Nephron progenitor cell (in vitro differentiated cells): ENCODE measurements at places on chromosomes 1 and 21.

GRCh38 chr1:199546323-199546722 lies 481.2 kb upstream of the NR5A2 start:
- DNase-seq = no peak

DNA sequence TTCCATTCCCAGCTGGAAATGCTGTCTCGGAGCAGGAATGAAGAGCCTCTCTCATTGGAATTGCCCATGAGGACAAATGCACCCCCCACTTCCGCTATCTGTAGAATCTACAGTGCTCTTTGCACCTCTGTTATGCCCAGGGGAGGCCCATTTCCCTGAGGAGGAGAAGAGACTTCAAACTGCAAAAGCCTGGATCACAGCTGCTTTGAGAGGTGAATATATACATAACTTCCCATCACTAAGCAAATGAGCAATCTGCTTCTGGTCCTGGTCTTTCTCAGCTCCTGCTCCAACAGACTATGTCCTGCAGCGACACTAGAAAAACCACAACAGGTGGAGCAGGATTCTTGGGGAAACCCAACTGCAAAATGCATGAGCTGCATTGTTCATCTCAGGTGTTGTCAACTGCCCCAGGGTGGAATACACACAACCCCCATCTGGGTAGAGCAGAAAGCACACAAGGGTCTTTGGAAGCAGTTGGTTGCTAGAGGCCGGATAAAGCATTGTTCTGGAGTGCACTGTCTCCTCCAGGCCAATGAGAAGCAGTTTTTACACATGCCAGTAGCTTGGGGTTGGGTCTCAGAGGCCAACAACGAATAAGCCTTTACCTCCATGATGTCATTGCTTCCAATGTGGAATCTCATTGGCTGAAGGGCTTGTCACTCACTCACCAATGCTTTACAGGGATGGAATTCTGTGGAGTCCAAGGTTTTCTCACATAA lies 67.7 kb upstream of the RAB4A start:
- DNase-seq = peak; percentile 59

DNA sequence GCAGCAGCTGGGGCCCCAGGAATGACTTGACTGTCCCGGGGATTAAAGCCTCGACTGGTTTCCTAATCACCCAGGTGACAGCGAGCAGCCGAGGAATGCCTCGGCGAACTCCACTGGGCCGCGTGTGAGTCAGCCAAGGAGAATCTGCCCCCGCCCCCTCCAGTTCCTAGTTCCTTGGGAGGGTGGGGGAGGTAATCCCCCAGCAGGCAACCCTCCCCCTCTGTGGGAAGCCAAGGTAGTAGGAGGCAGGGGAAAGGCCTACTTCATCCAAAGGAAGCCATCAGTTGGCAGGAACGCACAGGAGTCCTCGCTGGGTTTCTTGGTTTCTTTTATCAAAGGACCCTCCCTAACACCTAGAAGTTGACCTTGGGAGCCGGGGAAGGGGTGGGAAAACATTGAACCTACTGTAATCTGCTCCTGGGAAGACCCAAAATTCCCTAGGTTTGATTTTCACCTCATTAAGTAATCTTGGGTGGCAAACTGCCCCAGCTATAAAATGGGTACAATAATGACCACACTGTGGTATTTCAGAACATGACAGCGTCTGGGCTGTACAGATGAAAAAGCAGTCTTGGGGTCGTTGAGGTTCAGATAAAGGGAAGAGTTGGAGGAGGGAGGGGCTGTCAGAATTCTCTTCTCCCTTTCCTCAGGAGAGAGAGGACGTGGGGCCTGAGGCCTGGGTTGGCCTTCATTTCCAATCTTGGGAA lies 1.4 kb downstream of the TENT5B start:
- peak; percentile 50 for DNase-seq

DNA sequence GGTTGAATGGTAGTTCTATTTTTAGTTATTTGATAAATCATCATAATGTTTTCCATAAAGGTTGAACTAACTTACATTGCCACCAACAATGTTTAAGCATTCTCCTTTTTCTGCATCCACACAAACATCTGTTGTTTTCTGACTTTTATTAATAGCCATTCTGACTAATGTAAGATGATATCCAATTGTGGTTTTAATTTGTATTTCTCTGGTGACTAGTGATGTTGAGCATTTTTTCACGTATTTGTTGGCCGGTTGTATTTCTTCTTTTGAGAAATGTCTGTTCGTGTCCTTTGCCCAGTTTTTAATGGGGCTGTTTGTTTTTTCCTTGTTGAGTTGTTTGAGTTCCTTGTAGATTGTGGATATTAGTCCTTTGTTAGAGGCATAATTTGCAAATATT lies 24.6 kb upstream of the SLC35F3 start:
- DNase-seq = no peak

GRCh38 chr1:159835862-159836525 lies 9.3 kb downstream of the SLAMF8 start:
- DNase-seq = no peak

DNA sequence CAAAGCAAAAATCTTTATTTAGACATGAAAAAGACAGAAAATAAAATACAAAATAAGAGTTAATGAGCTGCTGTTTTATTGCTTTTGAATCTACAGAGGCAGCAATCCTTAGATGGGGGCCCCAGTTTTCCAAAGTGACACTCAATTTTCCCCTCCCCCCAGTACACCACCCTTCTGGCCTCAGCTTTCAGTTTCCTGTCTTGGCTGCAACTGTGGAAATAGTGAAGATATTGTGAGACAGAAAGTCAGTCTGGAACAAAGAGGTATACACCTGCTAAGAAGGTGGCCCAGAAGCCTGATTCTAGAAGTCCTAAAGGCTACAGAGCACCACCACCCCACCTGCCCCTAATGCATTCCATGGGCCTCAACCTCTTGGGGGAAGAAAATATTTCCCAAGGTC lies 1.1 kb upstream of the MTMR11 start:
- DNase-seq = no peak

DNA sequence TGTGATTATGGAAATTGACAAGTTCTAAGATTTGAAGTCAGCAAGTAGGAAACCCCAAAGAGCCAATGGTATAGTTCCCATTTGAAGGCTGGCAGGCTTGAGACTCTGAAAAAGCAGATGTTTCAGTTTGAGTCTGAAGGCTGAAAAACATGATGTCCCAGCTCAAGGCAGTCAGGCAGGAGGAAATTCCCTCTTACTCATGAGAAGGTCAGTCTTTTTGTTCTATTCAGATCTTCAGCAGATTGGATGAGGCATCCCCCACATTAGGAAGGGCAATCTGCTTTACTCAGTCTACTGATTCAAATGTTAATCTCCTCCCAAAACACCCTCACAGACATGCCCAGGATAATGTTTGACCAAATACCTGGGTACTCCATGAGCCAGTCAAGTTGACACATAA lies 372.5 kb upstream of the ST6GALNAC5 start:
- DNase-seq = no peak

GRCh38 chr1:2239384-2239985 lies 11.4 kb downstream of the SKI start:
- DNase-seq = no peak

- DNase-seq = no peak
These were observed 7.4 kb downstream of the IRF2BP2 start for GRCh38 chr1:234602334-234603220.

DNA sequence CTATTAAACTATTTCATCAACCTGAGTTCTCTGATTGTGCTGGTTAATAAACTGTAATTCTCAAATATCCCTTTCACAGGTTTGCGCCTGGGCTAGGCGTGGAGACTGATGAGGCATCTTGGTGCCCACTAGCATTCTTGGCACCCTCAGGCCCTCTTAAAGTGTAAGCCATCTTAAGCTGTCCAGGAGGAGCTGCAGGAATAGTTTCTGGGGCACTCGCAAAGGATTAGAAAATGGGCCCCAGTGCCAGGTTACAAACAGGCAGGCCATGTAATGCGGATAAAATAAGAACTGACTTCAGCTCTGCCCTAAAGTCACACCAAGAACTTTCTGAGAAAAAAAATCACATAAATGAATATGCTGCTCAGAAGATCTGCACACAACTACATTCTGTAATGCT lies 1.1 kb downstream of the CASQ2 start:
- DNase-seq = no peak

GRCh38 chr1:95312181-95312580 lies 78.2 kb downstream of the RWDD3 start:
- DNase-seq = no peak

- no peak for DNase-seq
These were observed 31.2 kb upstream of the GPR153 start for GRCh38 chr1:6292102-6292501.

DNA sequence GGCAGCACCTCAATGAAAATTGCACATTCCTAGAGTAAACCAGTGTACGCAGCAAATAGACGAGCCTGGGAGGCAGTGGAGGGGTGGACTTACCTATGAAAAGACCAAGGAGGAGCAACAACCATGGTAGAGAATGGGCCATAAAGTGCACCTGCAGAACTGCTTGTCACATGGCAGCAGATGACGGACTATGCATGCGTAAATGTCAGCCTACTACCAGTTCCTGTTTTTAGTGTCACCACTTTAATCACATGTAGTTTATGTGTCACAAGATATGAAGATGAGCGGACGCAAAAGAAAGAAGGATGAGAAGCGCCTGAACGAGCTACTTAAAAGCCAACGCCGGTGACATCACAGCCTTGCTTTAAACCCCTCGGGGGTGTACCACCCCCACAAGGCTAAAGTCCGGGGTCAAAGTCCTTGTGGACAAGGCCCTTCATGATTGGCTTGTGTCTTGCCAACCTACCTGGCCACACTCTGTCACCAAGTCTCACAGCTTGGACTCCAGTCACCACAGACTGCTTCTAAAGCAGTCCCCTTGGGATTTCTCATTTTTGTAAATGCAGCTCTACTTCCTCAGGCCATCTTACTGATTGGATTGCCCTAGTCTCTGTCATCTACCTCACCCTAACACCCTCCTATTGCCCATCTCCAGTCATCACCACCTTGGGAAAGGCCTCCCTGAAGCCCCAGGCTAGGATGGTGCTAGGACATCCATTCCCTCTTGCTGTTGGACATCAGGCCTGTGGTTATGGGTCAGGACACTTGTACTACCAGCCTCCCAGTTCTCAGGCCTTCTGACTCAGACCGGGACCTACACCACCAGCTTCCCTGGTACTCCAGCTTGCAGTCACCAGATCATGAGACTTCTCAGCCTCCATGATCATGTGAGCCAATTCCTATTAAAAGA lies 6.0 kb upstream of the LY9 start:
- DNase-seq = no peak

- no peak for DNase-seq
These were observed 5.7 kb upstream of the ARHGEF19 start for GRCh38 chr1:16218014-16218673.

- no peak for DNase-seq
These were observed 41.4 kb downstream of the TRIM62 start for GRCh38 chr1:33140153-33141149.

- no peak for DNase-seq
These were observed 10.5 kb downstream of the SCP2 start for GRCh38 chr1:52937433-52938182.

- DNase-seq = no peak
These were observed 16.5 kb downstream of the RYR2 start for GRCh38 chr1:237058470-237058869.

- no peak for DNase-seq
These were observed 285.7 kb downstream of the S1PR1 start for GRCh38 chr1:101522486-101522885.

DNA sequence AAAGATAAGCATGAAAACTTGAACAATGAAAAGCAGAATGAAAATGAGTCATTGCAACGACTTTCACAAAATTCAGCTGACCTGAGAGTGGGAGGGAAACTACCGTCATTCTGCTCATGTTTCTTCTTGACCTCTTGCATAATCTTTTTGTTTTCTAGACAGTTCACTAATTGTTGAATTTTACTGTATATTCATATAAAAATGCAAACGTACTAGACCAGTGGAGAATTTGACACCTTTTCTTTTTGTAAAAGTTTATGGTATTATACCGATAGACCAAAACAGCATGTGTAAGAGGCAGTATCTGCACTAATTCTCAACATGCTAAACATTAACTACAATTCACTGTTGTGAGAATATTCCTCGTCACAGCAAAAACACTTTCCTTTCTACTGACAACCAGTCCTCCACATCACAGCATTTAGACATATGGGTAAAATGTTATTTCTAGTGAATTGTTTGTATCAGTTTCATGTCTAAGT lies 137.8 kb downstream of the GREM2 start:
- DNase-seq = no peak

DNA sequence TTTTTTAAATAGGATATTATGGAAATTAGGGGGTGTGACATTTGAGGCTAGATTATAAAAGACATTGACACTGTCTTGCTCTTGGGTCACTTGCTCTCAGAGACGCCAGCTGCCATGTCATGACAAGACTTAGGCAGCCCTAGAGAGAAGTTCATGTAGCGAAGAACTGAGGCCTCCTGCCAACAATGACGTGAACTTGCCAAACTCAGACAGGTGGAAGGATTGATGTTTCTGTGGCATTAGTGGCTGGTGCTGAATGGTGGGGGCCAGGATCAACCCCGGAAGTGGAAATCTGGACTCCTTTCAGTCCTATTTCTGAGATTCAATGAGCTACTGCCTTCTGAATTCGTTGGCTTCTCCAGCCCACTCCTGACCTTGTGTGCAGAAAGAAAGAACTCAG lies 14.7 kb downstream of the NCF2 start:
- DNase-seq = no peak

DNA sequence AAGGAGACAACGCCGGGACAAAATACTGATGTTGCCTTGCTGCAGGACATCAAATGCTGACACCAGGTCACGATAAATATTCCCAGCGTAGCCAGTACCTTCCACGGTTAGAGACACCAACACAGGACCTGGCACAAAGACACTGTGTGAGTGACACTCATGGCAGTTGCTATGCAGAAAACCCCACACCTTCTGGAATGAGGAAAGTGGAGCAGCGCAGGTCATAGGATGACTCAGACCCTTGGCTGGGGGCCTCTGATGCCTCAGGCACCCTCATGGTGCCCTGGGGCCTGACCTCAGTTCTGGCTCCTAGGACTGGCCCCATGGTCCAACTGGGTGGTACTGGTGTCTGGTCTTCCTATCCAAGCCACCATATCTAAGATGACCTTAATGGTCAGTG lies 7.0 kb downstream of the DCST2 start:
- no peak for DNase-seq

DNA sequence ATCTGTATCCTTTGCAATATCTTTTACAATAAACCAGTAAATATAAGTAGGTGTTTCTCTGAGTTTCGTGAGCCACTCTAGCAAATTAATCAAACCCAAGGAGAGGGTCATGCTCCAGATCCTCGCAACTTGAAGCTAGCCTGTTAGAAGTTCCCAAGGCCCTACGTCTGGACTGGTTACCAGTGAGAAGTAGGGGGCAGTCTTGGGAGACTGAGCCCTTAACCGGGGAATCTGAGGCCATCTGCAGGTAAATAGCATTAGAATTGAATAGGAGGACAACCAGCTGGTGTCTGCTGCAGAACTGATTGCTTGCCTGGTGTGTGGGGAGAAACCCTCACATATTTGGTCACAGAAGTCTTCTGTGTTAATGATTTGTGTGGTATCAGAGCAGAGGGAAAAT lies 190.5 kb downstream of the RYR2 start:
- no peak for DNase-seq
